ENCODE measurements at places on chromosomes 11 and 22.

DNA sequence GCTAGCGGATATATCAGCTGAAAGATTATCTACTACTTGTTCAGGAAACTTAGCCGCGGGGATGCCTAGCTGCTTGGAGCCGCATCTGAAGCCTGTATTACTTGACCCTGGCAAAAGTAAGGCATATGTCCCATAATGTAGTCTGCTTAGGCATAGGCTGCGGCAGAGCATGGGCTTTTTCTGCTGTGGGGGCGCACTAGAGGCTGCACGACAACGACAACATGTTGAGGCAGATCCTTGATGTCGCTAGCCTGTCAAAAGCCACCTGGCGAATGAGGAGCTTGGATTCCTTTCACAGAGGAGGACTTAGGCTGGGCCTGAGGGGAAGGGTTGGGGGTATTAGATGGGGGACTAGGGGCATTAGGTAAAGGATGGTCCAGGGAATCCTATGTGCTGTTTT, 1.1 kb upstream of the OR52N2 start:
- no peak for DNase-seq

DNA sequence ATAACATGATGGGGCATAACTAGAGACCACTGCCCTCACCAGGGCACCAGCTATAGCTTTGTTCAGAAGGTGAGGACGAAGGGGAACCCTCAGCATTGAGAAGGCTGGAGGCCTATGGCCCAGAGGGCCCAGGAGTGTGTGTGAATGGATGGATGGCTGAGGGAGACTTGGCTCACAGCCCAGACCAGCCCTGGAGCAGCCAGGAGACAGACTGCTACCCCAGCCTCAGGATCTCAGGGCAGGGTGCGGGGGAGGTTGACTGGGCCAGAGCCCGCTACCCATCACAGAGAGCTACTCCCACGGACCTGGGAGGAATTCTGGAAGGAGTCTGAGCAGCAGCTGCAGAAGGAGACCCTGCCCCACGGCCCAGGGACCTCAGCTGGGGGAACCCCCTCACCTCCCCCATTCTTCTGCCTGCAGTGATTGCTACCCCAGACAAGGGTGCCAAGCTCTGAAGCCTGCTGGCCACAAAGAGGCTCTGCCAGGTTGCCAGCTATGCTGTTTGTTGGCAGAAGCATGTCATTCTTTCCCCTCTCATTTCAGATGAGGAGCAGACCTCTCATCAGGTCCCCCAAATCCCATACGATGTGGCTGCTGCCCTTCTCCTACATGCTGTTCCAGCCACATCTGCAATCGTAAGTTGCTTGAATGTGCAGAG, 5.4 kb upstream of the CSDC2 start:
- DNase-seq = no peak

DNA sequence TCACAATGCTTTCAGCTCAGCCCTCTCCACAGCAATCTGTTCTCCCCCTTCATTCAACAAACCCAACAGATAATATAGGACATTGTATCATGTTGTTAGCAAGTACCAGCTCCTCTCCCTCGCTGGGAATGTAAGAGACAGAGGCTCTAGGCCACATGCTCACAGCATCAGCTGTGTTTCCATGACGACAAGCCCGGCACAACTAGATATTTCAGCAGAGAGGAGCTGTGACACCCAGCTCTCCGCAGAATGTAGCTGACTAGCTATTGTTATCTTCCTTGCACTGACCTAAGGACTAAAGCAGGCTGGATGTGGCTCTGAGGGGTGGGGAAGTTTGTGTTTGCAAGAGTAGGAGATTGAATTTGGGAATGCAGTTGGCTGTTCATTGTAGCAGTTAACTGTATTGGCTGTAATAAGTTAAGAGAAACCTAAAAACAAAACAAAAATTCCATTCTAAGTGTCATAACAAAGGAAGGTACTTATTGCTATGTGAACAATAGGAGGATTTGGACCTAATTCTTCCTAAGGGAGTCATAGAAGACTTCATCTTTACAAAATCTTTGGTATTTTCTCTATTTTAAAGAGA, 28.0 kb upstream of the RRAS2 start:
- peak; percentile 79 for DNase-seq

- no peak for DNase-seq
Measured at GRCh38 chr22:50738649-50739227, 734 bp downstream of the ACR start.

- DNase-seq = no peak
Measured at GRCh38 chr11:74691755-74692154, 39.5 kb downstream of the CHRDL2 start.

GRCh38 chr11:73797457-73797856, 9.8 kb downstream of the MRPL48 start:
- no peak for DNase-seq

DNA sequence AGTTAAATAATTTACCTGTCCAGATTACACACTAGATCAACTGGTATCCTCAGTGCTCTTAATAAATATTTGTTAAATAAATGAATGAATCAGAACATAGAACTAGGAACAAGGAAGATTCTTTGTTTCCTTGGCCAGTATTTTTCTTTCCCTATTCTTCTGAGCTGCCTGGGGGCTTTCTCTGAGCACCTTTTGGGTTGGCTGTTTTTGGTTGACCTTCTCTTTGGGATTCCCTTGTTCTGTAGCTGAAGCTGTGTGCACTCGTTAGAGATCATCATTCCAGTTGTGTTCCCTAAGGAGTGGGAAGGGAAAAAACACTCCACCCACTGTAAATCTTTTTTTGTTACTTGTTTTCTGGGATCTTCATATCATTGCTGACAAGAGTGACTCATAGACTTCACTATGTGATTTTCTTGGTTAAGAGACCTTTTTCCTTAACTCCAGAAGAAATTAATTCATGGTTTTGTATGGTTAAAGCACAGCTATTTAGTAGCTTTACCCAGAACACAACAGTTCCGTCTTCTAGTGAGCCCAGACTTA, 84.3 kb downstream of the STIM1 start:
- DNase-seq = no peak

DNA sequence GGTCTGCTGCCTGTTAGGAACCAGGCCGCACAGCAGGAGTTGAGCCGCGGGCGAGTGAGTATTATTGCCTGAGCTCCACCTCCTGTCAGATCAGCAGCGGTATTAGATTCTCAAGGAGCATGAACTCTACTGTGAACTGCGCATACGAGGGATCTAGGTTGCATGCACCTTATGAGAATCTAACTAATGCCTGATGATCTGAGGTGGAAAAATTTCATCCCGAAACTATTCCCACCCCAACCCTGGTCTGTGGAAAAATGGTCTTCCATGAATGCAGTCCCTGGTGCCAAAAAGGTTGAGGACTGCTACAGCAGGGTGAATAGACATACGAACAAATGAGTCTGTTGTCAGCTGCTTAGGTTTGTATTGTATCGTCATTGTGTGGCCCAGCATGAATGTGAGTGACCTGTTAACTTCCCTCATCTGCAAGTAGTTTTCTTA, 29.8 kb downstream of the RNF141 start:
- no peak for DNase-seq

GRCh38 chr11:129791515-129791914, 24.1 kb upstream of the TMEM45B start:
- DNase-seq = no peak

GRCh38 chr22:42291287-42291686, 20.8 kb upstream of the TCF20 start:
- no peak for DNase-seq

- no peak for DNase-seq
Measured at GRCh38 chr11:3810446-3810845, 2.1 kb downstream of the PGAP2 start.

DNA sequence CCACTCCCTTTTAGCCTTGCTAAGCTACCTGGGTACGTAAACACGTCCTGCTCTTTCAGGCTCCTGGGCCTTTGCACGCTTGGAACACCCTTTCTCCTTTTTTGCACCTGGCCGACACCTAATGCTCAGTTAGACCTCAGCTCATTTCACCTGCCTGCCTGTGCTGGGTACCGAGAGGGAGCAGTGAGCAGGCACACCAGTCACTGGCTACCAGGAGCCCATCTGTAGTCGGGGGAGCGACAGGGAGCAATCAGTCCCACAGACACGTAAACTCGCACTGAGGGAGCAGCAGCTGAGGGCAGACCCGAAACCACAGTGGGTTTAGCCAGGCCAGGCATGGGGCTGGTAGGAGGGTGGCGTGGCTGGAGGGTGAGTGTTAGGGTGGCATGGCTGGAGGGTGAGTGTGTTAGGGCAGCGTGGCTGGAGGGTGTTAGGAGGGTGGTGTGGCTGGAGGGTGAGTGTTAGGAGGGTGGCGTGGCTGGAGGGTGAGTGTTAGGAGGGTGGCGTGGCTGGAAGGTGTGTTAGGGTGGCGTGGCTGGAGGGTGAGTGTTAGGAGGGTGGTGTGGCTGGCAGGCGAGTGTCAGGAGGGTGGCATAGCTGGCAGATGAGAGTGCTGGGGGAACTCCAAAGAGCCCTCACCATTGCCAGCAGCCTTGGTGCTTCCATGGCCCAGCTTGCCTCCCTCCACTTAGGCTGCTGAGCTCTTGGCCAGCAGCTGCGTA, 6.4 kb upstream of the GTSE1 start:
- DNase-seq = no peak

GRCh38 chr11:118126082-118126838, 26.4 kb downstream of the SCN4B start:
- no peak for DNase-seq

- no peak for DNase-seq
Measured at GRCh38 chr11:16843294-16843693, 104.8 kb downstream of the C11orf58 start.

- DNase-seq = no peak
Measured at GRCh38 chr22:25843660-25844405, 101.8 kb downstream of the MYO18B start.

GRCh38 chr22:17205432-17205831, 13.8 kb downstream of the ADA2 start:
- no peak for DNase-seq

DNA sequence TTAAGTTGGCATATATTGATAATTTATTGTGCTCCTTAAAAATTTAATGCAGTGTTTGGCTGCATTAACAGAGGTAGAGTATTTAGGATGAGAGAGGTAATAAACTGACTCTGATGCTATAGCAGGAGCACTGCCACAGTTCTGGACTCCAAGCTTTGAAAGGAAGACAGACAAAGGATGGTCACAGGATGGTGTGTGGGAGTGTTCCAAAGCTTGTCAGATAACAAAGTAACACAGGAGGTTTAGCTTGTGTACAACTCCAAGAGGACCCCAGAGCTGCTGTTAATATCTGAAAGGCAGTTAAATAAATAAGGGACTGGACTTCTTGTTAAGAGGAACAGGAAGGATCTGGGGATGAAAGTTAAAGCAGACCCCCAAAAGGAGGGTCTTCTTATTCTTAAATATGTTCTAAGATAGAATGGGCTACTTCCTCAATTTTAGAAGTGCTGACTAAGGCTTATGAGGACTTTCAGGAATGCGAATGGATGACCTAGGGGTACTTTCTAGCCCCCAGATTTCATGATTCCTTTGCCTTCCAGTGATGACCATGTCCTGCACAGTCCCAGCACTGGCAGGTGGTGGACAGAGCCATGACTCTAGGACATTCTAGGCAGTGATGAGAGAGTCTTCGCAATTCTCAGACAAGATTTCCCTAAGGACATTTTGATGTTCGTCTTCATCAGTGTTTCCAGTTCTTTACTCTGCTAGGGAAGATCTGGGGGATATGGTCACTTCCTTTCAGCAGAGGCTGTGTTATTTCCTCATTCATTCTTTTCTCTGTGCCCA, 149.1 kb upstream of the RASSF10 start:
- no peak for DNase-seq

DNA sequence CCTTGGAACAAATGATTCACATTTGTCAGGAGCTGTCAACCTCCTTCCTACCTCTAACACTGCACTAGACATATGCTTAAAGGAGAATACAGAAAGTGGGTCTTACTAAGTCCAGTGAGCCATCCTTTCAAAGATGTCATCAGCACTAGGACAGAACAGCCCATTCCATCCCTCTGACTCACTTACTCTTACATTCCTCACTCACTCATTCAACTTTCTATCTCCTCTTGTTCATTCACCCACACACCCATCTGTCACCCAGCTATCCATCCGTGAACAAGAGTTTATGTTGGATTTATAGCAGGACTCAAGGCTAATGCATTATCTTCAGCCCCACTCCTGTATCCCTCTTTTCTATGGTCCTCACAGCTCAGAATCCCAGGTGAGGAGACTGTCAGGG, 9.1 kb downstream of the INSC start:
- DNase-seq = no peak

GRCh38 chr22:40444178-40444831, 73.9 kb downstream of the SGSM3 start:
- DNase-seq = no peak

- DNase-seq = peak; percentile 80
Measured at GRCh38 chr11:94922321-94923003, 50.9 kb downstream of the CWC15 start.

- no peak for DNase-seq
Measured at GRCh38 chr11:103465555-103466140, 356.4 kb downstream of the DYNC2H1 start.

GRCh38 chr22:48071305-48071704, 1308.9 kb downstream of the TBC1D22A start:
- no peak for DNase-seq

- no peak for DNase-seq
Measured at GRCh38 chr11:8867931-8868631, 42.9 kb upstream of the AKIP1 start.

DNA sequence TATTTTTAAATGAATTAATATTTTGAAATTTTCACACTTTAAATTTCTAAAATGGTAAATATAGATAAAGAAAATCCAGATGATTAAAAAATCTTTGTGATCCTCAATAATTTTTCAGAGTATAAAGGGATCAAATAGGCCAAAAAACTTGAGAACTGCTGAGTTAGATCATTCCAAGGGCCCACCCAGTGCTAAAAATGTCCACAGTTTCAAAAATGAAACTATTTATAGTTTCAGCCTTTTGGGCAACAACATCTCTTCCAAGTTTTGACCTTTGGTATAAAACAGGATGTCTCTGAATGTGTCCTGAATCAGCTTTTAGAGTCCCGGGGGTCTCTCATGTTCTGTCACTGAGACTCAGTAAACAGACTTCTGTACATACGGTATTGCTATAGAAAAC, 20.9 kb upstream of the BAIAP2L2 start:
- no peak for DNase-seq

GRCh38 chr22:50104141-50104544, 14.3 kb downstream of the MOV10L1 start:
- DNase-seq = no peak

DNA sequence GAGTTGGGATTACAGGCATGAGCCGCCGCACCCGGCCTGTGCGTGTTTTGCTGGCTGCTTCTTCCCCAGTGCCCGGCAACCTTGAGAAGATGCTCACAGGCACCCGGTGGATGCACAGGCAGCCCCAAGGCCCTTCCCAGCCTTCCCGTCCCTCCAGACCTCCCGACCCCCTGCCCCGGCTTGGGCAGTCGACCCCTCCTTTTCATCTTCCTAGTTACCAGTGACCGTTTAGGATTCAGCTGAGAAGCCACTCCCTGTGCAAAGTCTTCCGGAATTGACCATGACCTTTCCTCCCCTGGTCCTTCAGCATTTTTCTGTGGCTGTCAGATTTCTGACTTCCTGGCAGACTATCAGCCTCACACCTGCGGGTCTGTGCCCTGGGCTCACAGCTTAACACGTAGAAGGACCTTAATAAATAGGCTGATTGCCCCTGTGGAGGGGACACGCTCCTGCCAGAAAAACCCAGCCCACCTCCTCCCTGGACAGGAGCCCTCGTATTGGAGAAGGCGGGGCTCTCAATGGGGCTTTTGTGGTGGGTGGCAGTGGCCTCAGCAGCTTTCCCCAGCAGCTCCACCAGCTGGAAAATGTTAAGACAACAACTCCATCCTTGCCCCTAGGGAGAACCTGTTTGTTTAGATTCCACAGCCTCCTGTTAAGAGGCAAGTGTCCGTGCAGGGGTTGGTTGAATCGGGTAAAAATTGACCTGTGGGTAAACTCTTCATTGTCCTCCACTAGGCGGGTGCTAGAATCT, 10.4 kb upstream of the ANO1 start:
- DNase-seq = no peak

- DNase-seq = no peak
Measured at GRCh38 chr22:23119494-23120414, 22.0 kb downstream of the RSPH14 start.
